ENCODE measurements at places on chromosomes 4 and X. TPM values are rescaled to one million over a fixed set of nuclear protein-coding genes. Genes with fewer than 3 reads are reported as not detected.

RAB33A gene
- polyA plus RNA-seq: 0.36 TPM

DNA sequence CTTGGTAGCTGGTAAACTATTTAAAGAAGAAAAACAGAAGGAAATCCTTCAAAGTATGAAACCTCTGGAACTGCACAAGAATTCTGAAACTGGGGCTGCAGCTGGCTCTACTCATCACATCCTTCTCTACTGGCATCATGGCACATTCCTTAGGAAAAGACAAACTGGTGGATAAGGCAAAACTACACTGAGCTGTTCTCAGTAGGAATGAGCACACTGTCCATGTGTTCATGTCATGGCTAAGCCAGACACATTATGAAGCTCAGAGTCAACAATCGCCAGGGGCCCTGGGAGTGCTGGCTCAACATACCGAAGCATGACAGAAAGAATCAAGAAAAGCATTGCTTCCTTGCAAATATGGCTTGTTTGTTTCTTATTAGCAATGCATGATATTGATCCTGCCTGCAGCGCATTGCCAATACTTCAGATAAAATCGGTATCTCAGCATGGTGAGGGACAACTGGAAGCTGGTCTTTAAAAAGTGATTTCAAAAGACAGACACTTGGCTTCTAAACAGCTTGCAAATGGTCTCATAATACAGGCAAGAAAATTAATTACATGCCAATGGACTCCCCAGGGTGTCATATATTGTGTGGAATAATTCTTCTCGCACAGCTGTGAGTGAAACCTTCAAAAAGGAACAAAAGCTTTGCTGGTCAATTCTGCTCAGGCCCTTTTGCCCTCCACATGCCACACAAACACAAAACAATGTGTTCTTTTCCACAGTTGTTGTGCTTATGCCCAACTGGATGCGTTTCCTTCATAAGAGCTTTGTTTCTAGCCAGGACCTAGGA, 300.2 kb upstream of the VCX start:
- no peak for DNase-seq

- DNase-seq: peak; percentile 69
Observed at GRCh38 chr4:24912252-24913118, at the start of gene CCDC149. Gene CCDC149 (minus strand): TSS chr4:24913042. CDS start chr4:24912864, 178 bp downstream.

- DNase-seq: no peak
Observed at GRCh38 chr4:184100297-184100885, 117.3 kb downstream of the ENPP6 start.

- peak; percentile 38 for DNase-seq
Observed at GRCh38 chr4:107740950-107741701, 21.1 kb upstream of the PAPSS1 start.

- no peak for DNase-seq
Observed at GRCh38 chr4:182015014-182015413, 228.2 kb upstream of the TENM3 start.
